ENCODE measurements at places on chromosomes 2 and 18.

DNA sequence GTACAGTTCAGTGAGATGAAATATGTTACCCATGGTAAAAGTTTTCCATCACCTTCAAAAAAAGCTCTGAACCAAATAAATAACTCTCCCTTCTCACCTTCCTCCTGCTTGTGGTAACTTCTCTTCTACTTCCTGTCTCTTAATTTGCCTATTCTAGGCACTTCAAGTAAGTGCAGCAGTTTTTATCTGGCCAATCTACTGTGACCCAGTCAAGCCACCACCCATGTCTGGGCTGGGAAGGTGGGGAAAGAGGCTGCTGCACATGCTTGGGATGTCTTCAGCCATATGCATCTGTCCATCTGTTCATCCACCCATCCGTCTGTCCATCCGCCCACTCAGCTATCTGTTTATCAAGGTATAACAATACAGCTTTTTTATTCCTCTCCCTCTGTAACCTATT lies 31.6 kb downstream of the ZNF532 start:
- DNase-seq = no peak

GRCh38 chr2:183093857-183094657 lies 15.5 kb downstream of the DUSP19 start:
- DNase-seq = no peak

DNA sequence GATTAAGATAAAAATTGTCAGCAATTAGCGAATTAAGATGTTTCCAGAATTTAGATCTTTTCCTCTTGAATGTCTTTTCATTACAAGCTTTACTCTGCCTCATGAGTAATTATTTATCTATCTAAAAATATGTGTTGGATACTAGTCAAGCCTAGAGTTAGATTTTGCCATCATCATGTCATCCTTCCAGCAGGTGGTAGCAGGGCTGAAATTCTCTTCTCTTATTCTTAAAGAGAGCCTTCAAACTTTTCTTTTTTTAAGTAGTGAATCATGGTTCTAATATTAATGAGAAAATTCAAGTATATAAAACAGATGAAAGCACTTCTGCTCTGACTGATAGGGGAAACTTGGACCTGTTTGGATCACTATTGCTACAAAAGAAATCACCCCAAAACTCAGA lies 240.7 kb upstream of the EPAS1 start:
- no peak for DNase-seq

- DNase-seq = no peak
These were observed 307.2 kb downstream of the MYCN start for GRCh38 chr2:16247326-16248122.
